Osteocyte (in vitro differentiated cells): ENCODE measurements at places on chromosomes 6 and 20. TPM values are rescaled to one million over a fixed set of nuclear protein-coding genes. Genes with fewer than 3 reads are reported as not detected.

GPR6 gene
- total RNA-seq: not detected in 2 replicates

ID4 gene
- 42.5 and 46.8 TPM in 2 replicates for total RNA-seq

DDO gene
- total RNA-seq: not detected in 2 replicates

GRCh38 chr20:56945901-56946300 lies 316.8 kb downstream of the TFAP2C start:
- no peaks in the 10 kb centered on the region for H3K27me3 ChIP-seq
- no peak for DNase-seq
- H3K27ac ChIP-seq: no peak overlapping the region
- peaks cover 3% of the 10 kb centered on the region for H3K36me3 ChIP-seq
- no peak overlapping the region for H3K4me3 ChIP-seq
- H3K4me1 ChIP-seq: peaks cover 17% of the 10 kb centered on the region

- H3K36me3 ChIP-seq: no peaks in the 10 kb centered on the region
- H3K27me3 ChIP-seq: no peaks in the 10 kb centered on the region
- no peaks in the 10 kb centered on the region for H3K4me1 ChIP-seq
- H3K4me3 ChIP-seq: no peak overlapping the region
- no peak for DNase-seq
- H3K27ac ChIP-seq: no peak overlapping the region
Observed at GRCh38 chr6:84575264-84575663, 189.1 kb downstream of the TBX18 start.

- no peaks in the 10 kb centered on the region for H3K27me3 ChIP-seq
- no peak overlapping the region for H3K4me3 ChIP-seq
- DNase-seq: no peak
- H3K36me3 ChIP-seq: peaks cover 32% of the 10 kb centered on the region
- H3K27ac ChIP-seq: no peak overlapping the region
- no peaks in the 10 kb centered on the region for H3K4me1 ChIP-seq
Observed at GRCh38 chr6:126048635-126049034, 62.3 kb downstream of the TRMT11 start.
